ENCODE measurements at places on chromosomes 6 and 20.

DNA sequence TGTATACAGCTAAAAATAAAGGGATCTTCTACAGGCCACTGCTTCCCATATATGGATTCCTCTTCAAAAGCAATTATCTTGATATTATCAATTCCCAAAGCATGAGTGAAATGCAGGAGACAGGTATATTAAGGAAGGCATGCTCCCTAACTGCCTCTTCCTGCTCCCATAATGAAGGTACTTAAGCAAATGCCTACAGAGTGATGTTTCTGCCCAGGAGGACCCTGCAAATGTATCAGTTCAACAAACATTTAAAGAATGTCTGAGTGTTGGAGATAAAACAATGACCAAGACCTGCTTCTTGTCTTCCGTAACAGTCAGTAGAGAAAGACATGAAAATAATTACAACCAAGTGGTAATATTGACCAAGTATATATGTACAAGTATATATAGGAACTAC is 4.2 kb downstream of the UBE2J1 start:
- no peak for DNase-seq

- DNase-seq, result no peak
These were observed 163.7 kb downstream of the CARMIL1 start for GRCh38 chr6:25442898-25443297.

GRCh38 chr6:33628401-33628964 is 7.4 kb downstream of the ITPR3 start:
- no peak for DNase-seq

GRCh38 chr6:42610416-42610815 is 46.6 kb downstream of the UBR2 start:
- DNase-seq, result no peak

GRCh38 chr20:63553251-63553932 is 567 bp upstream of the FNDC11 start:
- DNase-seq, result peak; percentile 78

- no peak for DNase-seq
These were observed 23.5 kb downstream of the KIAA0408 start for GRCh38 chr6:127435626-127436220.

- no peak for DNase-seq
These were observed 66.4 kb downstream of the SLC2A10 start for GRCh38 chr20:46775806-46776205.

DNA sequence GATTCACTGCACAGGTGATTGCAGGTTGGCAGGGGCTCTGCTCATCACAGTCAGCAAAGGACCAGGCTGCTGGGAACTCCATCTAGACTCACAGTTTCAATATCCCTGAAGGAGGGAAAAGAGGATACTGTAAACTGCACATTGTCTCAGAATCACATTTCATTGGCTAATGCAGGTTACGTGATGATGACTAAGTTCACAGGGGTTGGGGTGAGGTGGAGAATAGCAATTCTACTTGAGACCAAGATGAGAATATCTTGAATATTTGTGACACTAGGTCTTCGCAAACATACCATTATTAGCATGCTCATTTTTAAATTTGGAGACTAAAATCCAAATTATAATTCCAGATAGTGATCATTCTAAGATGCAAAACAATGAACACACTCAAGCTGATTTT is 208.5 kb upstream of the CITED2 start:
- DNase-seq, result no peak

DNA sequence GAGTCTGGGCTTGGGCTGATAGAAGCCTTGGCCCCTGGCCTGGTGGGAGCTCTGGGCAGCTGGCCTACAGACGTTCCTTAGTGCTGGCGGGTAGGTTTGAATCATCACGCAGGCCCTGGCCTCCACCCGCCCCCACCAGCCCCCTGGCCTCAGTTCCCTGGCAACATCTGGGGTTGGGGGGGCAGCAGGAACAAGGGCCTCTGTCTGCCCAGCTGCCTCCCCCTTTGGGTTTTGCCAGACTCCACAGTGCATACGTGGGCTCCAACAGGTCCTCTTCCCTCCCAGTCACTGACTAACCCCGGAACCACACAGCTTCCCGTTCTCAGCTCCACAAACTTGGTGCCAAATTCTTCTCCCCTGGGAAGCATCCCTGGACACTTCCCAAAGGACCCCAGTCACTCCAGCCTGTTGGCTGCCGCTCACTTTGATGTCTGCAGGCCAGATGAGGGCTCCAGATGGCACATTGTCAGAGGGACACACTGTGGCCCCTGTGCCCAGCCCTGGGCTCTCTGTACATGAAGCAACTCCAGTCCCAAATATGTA is 957 bp upstream of the VEGFA start:
- DNase-seq, result peak; percentile 54

- DNase-seq, result no peak
These were observed 179.4 kb upstream of the PDE10A start for GRCh38 chr6:165842281-165842936.

DNA sequence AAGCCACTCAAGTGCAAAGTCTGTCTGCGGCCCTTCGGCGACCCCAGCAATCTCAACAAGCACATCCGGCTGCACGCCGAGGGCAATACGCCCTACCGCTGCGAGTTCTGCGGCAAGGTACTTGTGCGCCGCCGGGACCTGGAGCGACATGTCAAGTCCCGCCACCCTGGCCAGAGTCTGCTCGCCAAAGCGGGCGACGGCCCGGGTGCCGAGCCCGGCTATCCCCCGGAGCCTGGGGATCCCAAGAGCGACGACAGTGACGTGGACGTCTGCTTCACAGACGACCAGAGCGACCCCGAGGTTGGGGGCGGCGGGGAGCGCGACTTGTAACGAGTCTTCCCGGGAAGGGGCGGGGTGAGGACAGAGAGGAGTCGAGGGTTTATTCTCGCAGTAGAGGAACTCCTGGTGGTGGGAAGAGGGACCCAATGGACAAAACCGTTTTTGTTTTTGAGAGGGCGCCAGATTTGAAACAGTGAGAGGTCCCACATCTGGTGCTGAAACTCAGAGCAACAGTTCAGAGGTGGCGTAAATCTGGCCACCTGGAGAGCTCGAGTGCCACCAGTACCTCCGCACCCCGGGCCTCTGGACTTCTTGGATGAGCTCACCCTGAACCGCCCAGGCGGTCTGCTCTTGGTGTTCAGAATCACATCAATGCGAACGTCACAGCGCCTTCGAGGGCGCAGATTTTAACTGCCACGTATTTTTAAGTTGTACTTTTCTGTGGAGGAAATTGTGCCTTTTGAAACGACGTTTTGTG is 8.0 kb downstream of the PRDM13 start:
- no peak for DNase-seq

DNA sequence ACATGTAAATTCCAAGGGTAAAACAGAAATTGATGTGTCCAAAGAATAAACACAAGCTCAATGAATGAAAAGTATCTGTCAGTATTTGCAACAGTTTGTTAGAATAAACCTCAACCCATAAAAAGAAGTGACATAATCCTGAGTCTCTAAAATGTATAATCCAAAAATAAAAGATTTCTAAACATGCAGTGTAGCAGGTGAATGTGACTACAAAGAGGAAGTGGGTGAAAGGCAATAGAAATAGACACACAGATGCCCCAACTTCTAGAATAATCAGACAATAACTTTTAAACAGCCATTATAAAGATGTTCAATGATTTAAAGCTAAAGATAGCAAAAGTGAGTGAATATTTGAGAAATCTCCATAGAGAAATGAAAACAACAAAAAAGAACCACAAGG is 1009.2 kb upstream of the GJE1 start:
- DNase-seq, result no peak

GRCh38 chr6:29790626-29791025 is 37.0 kb upstream of the HLA-G start:
- DNase-seq, result peak; percentile 40

DNA sequence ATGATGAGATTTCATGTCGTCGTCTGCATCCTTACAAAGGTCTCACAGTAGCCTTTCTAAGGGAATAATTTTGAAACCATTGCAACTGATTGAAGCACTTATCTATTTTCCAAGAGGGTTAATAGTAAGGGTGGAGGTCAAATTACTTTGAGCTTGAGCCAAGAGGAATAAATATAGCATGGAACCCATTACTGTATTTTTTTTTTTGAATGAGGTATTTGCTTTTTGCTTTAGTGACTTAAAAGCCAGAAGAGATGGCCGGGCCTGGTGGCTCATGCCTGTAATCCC is 78.3 kb downstream of the SCAND1 start:
- no peak for DNase-seq

DNA sequence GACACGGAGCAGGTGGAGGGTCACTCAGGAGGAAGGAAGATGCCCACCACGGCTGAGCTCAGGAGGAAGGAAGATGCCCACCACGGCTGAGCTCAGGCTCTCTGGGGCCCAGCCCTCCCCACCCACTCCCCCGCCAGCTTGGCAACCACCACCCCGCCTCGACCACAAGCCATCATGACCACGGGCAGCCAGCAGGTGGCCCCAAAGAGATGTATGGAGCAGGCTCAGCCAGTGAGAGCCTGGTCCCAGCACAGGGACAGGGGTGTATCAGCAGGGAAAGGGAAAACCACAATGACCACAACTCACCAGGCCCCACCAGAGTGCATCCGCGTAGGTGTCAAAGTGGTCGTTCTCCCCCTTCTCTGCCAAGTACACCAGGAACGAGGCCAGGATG is 30.4 kb downstream of the KCNQ2 start:
- peak; percentile 47 for DNase-seq

GRCh38 chr20:4329232-4329631 is 313.9 kb upstream of the RNF24 start:
- DNase-seq, result no peak

DNA sequence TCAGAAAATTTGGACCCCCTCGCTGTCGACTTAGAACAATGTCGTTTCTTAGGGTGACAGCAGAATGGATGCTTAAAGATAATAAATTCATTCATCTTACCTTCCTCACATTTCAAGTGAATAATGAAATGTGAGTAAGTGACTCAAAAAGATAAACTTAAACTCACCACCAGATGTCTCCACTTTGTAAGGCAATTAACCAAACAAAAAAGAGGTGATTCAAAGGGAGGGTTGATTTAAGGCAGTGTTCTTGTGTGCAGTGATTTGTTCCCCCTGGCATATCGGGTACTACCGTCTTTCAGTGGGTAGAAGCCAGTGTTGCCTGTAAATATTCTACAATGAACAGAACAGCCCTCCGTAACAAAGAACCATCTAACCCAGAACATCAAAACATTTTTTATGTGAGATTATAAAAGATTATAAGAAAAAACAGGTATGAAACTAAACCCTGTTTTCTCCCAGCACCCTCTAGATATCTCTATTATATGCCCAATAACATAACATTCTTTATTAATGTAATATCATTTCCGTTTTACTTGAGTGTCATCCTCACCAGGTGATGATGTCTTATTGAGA is 589.7 kb downstream of the CBLN4 start:
- no peak for DNase-seq

- no peak for DNase-seq
These were observed 11.2 kb downstream of the TCFL5 start for GRCh38 chr20:62850333-62850974.

DNA sequence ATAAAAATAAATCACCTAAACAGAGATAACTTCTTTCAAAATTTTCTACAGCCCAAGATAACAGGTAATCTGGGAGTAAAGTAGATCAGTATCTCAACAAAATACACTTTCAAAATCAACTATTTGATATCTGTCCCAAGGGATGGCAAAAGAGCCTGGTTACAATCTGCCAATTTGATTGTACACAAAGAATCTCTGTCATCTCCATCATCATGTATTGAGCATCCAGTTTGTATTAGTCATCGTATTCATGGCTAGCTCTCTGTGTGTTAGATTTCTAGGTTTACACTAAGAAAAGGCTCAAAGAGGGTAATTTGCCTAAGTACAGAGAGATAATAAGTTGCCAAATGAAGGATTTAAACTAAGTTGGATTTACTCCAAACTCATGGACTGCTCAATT is 329.0 kb upstream of the NRSN1 start:
- no peak for DNase-seq

- no peak for DNase-seq
These were observed 6.8 kb upstream of the PLCB4 start for GRCh38 chr20:9062066-9062465.

DNA sequence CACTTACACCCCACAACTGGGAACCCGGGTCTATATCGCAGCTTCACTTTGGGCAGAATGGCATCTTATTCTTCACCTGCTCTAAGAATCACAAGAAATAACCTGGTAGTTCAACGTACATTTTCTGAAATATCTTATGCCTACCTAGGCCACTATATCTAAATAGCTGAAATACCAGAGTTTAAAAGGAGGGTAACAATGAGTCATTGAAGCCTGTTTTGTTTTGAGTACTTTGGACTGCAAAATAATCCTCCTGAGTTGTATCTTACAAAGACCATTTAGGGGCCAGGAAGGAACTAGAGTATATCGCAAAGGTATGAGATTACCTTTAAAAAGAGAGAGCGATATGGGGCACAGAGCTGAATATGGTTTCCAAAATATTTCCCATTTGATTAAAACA is 96.7 kb upstream of the NUP153 start:
- DNase-seq, result no peak

GRCh38 chr6:93624408-93624807 is 205.0 kb upstream of the EPHA7 start:
- no peak for DNase-seq

DNA sequence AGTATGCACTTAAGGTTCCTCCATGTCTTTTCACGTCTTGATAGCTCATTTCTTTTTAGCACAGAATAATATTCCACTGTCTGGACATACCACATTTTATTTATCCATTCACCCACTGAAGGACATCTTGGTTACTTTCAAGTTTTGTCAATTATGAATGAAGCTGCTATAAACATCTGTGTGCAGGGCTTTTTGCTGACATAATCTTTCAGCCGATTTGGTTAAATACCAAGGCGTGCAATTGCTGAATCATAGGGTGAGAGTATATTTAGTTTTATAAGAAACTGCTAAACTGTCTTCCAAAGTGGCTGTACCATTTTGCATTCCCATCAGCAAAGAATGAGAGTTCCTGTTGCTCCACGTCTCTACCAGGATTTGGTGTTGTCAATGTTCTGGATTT is 44.9 kb upstream of the PHACTR2 start:
- no peak for DNase-seq

DNA sequence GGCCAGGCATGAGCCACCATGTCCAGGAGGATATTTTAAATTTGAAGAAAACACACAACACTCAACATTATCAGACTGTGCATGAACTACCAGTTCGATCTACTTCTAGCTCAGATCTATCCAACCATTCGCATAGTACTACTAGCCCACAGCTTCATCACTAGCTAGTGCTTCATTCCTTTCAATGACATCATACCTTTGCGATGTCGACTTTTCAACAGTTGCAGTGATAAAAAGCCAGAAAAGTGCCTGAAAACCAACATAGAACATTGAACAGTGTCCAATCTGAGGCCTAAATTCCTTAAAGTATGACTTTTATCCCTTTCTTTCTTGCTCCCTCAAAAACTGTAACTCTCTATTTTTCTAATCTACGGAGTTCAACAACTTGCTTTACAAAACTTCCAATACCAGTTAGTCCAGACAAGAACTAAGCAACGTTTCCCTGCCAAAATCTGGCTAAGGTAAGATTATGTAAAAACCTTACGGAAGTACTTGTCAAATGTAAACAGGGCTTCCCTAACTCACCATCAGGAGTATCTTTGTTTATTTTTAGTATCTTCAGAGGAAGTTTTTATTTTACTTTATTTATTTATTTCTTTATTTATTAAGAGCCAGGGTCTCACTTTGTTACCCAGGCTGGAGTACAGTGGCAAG is 434.0 kb upstream of the JARID2 start:
- no peak for DNase-seq

Data from mucosa of gallbladder (tissue), 1 donor.